ENCODE measurements at places on chromosomes 1 and 21.
A peak's percentile ranks its signal among the peaks of the same experiment; 100 is the strongest.

DNA sequence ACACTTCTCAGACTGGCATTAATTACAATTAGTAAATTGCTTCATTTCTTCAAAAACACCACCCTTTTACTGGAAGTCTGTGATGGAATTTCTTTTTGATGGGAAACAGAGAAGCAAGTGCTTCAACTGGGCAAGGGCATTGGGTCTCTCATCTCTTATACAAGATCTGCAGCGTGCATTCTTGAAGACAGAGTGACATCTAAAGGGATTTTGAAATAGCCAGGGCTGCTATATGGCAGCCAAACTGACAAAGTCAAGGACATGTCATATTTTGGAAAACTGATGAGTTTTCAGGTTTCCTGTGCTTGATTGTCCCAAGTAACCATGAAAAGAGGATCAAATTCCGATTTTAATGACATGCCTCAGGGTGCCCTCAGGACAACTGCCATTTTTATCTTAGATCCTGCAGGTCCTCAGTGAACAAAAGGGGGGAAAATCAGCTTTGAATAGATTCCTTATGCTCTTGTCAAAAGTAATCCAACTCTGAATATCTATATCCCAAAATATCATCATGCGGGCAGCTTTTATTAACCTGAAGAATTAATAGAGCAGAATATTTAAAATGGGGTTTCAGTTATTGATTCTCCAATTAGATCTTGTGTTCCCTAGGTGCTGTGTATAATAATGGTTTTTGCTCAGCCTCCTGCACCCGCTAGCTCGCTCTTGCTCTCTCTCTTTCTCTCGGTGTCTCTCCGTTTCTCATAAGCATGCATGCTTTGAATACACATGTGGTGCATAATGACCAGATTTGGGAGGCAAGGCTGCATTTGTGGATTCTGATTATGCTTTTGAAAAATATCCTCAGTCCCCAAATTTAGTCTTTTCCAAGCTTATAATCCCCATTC lies 221.8 kb downstream of the TTLL7 start:
- no peak for DNase-seq

DNA sequence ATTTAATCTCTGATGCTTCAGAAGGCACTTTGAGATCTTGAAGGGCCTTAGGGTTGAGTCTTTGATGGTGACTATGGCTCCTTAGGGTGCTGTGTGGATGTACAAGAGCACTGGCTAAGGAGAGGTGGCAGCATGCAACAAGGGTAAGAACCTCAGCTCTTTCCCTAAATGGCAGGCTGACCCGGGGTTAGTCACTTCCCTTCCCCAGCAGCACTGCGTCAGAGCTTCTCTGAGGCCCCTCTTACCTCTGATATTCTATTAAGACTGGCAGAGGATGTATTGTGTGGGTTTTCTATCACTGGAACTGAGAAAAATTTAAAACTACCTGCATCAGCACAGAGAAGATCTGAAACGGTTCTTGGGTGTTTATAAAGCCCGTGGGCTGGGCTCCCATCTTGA lies 11.8 kb downstream of the C1orf116 start:
- no peak for DNase-seq

- no peak for DNase-seq
Measured at GRCh38 chr1:66575739-66576138, 41.8 kb downstream of the SGIP1 start.

- DNase-seq: no peak
Measured at GRCh38 chr1:62288224-62288623, 31.0 kb downstream of the KANK4 start.

DNA sequence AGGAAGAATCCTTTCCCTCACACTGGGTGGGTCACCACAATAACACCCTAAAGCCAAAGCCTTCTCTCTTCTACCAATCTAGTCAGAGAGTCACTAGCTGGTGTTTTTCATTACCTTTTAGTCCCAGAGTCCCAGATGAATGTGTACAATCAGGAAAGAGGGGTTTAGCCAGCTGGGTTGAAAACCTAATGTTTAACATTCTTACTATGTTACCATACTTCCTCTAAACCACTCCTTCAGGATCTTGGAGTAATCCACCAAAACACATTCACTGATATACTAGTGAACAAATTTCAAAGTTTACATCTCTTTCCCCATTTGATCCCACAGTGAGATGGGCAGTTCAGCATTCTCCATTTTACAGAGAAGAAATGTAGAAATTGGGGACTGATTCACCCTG lies 9.7 kb downstream of the LPAR3 start:
- no peak for DNase-seq

GRCh38 chr1:238177351-238177750 lies 286.6 kb upstream of the ZP4 start:
- no peak for DNase-seq

DNA sequence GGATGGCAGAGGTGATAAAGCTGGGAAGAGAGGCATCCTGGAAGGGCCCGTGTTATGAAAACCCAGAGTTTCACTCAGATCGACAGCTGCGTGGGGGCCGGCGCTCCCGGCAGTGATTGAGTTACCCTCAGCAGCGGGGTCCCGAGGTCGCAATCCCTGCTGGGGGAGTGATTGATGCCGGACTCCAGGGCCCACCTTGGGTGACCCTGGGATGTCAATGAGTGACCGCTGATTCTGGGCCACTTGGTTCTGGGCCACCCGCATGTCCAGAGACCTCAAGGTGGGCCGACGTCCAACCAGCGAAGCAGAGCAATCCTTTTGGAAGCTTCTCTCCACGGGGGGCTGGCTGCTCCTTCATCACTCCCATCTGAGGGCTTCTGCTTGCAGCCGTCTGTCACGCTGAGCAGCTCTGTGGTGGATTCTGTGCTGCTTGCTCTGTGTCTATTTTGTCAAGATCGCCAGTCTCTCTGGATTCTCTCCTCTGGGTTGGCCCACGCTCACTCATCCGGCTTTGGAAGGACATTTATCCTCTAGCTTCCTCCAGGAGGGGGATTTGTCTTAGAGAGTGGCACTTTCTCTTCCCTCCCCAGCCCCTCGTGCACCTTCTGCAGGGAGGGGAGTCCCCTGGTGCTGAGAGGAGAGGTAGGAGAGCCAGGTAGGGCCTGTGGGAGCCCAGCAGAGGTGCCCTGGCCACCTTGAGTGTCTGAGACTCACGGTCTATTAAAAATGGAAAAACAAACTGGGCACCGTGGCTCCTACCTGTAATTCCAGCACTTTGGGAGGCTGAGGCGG lies 110.9 kb upstream of the C1orf174 start:
- no peak for DNase-seq

DNA sequence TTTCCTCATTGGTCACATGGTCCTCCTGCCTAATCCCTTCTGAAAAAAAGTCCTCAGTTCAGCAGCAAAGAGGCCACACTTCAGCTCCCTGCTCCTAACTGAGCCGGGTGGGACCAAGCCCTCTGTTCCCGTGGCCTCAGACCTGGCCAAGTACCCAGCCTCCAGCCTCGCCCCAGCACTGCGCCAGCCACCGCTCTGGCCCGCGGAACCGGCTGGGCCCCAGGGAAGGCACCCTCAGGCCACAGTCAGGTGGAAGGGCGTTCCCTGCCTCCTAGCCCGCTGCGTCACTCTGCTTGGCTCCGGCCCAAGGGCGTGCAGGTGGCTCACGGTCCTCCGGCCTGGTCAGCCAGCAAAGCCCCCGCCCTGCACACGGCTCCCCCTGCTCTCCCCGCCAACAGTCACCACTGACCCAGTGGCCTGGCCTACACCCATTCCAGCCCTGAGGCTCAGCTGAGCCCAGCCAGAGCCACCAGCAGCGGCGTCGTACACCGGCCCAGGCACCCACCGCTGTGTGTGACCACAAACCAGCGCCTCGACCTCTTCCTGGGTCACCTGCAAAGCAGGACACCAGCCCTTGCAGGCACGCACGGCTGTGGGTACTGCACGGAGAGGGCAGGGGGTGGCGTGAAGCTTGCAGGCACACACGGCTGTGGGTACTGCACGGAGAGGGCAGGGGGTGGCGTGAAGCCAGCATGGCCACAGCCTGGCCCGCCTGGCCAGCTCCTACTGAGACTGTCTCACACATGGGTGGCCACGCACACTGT lies 19.4 kb downstream of the NADK start:
- DNase-seq: no peak

DNA sequence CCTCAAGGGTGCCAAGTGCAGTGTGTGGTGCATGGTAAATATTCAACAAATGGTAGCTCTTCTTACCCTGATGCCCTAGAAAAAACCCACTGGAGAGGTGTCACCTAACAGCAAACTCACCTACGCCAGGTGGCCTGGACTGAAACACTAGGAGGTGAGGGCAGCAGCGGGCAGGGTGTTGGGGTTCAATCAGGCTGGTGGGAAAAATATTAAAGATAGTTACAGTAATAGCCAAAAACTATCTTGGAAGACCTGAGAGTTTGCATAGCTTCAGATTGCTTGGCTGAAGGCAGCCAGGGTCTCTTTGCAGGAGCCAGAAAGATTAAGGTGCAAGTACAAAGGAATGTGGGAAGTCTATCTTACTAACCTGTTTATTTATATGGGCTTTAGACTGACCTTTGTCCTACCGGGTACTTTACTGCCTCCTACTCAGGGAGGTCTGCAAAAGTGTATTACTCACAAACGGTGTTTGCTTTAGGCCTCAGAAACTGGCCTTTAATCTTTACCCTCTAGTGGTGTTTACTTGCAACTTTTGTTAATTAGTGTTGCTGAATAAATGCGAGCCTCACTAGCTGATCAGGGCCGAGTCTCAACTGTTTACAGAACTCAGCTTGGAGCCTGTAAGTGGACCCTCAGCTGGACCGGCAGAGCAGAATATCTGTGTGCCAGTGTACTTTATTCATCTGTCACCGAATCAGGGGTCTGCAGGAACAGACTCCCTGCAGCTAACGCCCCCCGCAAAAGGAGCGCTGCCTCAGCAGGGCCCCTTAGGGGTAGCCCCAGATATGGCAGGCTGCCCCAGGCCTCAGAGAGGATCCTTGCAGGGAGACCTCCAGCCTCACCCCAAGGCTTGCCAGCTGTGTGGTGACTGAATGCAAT lies 63.9 kb downstream of the SYF2 start:
- no peak for DNase-seq

- no peak for DNase-seq
Measured at GRCh38 chr1:50232336-50232735, 123.6 kb downstream of the ELAVL4 start.

DNA sequence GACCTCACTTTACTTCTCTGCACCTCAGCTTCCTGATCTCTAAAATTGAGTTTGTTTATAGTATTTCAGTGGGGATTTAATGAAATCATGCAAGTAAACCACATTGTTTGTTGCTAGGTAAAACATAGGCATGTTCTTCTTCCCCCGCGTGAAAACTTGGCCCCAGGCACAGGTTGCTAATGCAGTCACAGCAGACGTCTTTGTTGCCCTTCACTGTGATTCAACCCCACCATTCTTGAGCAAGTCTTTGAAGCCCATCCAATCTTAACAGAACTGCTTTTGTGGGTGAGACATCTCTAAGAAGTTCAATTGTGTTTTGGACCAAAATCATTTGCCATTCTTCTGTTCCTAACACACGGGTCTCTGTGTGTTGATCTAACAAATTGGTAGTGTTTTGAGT lies 185.5 kb downstream of the ZNF281 start:
- no peak for DNase-seq

- DNase-seq: no peak
Measured at GRCh38 chr21:38646213-38646837, 148.0 kb upstream of the ERG start.

DNA sequence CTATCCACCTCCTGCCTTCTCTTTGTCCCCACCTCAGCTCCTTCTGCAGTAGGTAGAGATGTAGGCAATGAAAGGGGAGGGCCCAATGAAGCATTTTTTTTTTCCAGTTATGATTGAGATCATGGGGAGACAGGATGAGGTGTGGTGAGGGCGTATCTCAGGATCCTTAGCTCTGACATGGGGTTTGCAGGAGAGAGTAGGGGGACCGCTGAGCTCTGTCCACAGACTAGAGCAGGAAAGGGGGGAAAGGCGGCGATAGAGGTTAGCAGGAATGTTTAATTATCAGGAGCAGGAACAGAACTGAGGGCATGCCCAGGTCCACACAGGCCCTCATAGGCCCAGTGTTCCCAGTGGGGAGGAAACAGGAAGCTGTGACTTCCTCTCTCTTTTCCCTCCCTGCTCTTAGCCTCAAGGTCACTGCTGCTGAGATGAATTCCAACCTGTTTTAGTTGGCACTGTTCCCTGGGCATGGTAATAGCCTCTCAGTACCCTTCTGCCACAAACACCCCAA lies 901 bp upstream of the RXFP4 start:
- DNase-seq: no peak

GRCh38 chr1:229342656-229343569 lies at the start of gene CCSAP:
TSS of gene CCSAP (minus strand) at chr1:229343047. CDS start at chr1:229342465, 582 bp downstream.
- DNase-seq: peak; percentile 47

DNA sequence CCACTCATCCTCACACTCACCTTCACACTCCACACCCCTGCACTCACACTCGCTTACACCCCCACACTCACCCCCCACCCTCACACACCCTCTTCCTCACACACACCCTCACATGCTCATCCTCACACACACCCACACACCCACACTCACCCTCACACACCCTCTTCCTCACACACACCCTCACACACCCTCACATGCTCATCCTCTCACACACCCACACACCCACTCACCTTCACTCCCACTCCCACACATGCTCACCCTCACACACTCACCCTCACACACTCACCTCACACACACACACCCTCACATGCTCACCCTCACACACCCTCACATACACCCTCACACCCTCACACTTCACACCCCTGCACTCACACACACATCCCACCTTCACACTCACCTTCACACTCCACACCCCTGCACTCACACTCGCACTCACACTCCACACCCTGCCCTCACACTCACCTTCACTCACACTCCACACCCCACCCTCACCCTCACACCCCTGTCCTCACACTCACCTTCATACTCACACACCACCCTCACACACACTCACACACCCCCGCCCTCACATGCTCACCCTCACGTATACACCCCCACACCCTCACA lies 42.6 kb upstream of the EDN2 start:
- DNase-seq: no peak

DNA sequence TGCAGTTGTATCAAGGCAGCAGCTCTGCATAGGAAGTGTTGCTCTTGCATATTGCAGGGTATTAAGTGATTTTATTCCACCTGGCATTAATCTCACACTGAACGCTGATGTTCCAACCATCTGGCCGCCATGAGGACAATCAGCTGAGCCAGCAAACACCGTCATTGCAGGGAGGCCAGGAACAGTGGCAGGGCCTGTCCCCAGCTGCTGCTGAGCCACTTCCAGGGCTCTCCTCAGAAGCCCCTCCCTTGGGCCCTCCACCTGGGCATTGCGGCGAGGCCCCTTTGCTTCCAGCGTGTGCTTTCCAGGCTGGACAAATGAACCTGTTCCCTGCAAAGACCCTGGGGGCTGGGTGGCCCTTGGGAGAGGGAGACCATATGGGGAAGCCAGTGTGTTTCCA lies 171.6 kb upstream of the C1orf174 start:
- DNase-seq: no peak

GRCh38 chr1:233627823-233628222 lies 13.9 kb downstream of the KCNK1 start:
- DNase-seq: no peak

DNA sequence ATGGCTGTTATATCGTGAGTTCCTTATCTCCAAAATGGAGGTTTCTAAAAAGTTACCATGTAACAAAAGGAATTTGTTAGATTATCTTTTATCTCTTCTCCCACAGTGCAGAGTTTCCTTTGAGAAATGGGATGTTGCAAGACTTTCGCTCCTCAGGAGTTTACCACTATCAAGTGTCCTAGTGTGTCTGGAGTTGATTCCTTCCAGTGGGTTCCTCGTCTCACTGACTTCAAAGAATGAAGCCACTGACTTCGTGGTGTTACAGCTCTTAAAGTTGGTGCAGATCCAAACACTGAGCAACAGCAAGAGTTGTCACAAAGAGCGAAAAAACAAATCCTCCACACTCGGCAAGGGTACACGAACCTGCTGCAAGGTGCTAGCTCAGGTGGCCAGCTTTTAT lies 37.0 kb downstream of the SPAG17 start:
- DNase-seq: no peak

GRCh38 chr1:161073474-161074121 lies 3.9 kb upstream of the ARHGAP30 start:
- DNase-seq: no peak
